ENCODE measurements at places on chromosomes 3 and 15.

GRCh38 chr3:13172644-13173013, 99.4 kb upstream of the IQSEC1 start:
- DNase-seq, result no peak

DNA sequence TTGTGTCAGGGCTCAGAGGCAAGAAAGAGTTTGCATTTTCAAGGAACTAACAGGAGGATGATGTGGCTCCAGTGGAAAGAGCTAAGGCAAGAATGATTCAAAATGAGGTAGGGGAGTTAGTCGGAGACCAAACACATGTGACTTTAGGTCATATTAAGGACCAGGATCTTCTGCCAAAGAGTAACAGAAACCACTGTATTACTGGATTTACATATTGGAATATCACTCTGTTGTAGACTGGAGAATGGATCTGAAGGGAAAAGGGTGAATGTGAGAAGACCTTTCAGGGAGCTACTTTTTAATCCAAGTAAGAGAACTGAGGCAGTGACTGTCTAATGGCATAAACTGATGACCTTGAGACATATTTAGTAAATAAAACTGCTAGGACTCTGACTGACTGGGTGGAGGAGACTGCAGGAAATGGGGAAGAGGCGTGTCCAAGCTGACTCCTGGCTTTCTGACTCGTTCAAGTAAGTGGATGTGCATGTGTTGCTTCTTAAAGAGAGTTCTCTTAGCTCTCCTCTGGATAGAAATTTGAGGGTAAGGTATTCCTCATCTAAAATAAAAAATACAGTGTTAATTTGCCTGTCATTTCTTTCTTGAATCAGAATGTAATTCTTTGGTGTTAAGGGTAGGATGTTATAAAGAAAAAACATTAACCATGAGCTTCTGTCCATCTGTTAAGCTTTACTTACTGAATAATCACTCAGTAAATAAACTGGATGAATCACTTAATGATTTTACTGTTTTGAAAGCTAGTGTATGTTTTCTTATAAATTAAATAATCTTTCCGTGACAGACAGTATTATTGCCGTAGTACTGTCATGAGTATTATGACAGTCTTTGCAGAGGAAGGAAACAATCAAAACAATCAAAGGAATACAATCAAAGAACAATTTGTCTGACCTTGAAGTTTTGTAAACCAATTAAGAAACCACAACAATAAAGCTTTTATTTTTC, 58.3 kb upstream of the CFAP20DC start:
- DNase-seq, result no peak

DNA sequence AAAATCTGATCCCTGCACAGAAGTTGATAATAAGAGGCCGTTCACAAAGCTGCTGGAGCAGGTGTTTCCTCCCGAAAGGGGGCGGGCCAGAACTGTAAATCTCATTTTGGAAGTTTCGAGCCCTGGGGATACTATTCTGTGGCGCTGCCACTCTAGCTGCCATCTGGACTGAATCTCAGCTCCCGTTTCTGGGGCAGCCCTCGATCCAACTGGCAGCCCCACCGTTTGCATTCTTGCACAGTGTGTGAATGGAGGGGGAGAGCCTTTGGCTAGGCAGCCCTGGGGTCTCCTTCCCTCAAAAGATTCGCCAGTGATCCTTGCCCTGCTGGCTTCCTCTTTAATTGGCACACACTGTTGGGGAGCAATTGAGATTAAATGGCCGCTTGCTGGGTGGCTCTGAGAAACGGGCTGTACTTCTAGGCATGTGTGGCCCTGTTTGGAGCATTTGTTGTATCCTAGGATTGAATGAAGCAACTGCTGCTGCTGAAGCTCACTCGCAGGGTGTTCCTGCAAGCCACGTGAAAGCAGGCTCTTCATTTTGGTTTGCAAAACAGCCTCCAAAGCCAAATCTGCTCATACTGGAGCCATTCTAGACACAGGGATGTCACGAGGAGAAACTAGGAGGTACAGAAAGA, 57.2 kb upstream of the TOPAZ1 start:
- DNase-seq, result no peak

DNA sequence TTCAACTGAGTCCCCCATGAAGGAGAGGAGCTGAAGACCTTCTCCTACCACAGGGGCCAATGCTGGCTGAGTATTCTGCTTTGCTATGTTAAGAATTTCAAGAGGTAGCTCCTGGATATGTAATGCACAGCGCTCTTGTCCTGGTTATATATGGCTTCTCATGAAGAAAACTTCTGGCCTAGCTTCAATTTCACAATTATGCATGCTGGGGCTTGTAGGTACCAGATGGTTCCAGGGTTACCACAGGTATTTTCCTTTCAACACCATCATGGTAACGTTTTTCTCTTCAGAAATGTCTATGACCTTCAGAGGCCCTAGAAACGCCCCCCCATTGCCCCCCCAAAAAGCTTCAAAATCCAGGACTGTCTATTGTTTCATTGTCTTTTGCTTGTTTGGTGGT, 311.7 kb upstream of the ICE2 start:
- no peak for DNase-seq

- DNase-seq, result peak; percentile 4
Observed at GRCh38 chr3:14203521-14204079, 25.0 kb downstream of the LSM3 start.

DNA sequence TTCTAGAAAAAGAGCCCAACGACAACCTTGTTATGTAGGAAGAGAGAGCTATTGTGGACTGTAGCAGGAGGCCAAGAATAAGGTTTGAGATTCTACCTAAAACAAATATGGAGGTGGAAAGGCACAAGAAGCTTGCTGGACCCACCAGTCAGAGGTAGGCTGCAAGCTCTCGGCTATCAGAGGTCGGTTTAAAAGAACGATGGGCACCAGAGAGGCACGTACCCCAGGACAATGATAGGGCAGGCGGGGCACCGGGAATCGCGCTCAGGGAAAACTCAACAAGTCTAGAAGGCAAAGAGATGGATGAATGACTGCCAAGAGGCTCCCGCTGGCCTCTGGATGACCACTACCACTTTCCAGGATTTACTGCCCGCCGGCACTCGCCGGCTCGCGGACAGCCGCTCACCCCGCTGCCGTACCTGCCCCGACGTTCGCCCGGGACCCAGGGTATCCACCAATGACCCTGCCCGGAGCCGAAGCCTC, 1.1 kb downstream of the HDGFL3 start:
- no peak for DNase-seq

- DNase-seq, result no peak
Observed at GRCh38 chr3:97821287-97821773, 481 bp upstream of the CRYBG3 start.

DNA sequence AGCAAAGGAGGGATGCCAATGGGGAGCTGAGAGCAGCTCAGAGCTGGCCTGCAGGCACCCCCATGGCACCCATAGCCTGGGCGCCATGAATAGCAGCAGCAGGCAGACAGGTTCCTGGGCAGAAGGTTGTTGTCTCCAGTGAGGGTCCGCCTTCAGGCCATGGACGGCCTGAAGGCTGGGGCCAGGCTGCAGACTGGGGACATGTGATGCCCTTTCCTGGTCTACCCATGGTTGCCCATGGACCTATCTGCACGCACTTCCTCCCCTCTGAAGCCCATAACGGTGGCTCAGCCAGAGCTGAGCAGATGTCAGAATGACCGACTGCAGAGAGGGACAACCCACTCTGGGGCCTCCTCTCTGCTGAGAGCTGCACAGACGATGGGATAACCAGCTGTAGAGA, 256.8 kb downstream of the PLOD2 start:
- no peak for DNase-seq

- no peak for DNase-seq
Observed at GRCh38 chr15:95647531-95648277, 682.8 kb upstream of the NR2F2 start.

GRCh38 chr3:49387721-49388120, 24.1 kb downstream of the RHOA start:
- DNase-seq, result no peak

DNA sequence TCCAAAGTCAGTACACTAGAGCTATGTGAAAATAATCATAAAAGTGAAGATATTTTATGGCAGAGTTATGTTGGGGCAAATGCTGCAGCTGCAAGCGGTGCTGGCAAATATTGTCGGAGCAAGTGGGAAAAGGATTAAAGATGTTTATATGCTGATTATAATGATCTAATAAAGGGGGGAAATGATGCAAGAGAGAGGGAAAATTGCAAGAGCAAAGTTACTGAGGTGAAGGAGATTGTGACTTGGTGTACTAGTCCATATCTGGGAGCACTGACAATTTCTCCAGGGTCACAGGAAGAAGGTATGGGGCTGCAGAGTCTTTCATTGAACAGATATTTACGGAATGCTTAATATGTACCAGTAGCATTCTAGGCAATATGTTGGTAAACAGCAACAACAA, 45.8 kb downstream of the OPA1 start:
- no peak for DNase-seq

DNA sequence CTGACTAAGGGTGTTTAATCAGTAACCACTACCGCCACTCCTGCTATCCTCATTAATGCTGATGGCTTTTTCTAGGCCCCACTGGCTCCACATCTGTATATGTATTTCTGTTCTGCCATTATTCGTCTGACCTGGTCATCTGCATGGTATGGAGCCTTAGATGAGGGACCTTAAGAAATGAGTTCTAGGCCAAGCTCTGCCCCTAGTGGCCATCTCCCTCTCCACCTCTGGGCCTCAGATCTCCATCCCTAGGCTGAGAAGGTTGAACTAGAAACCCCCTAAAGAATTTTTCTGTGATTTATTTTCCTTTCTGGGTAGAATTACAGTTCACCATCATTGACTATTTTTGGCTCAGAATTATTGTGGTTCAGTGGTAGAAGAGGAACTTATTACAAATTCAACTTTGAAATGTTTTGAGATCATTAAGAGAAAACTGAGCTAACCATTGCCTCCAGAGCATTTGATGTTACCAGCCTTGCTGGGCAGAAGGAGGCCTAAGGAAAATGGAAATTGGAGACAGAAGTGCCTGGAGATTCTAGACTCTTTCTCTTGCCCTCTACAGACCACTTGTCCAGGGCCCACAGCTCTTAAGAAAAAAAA, 325.2 kb upstream of the NR2E3 start:
- DNase-seq, result no peak

DNA sequence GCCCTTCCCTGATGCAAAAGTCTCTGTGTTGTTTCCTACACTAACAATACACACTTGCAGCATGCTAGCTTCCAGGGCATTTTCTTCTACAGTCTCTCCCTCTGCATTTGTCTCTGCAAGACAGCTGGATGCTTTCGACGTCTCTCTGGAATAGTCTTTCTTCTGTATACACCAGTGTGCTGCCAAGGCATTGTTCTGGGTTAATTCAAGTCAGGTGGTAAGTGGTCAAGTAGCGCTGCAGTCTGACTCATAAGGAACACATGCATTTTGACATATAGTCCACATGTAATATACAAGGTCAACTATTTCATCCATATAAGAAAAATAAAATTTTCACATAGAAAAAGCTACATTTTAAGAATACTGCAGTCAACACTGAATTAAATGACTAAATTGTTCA, 92.7 kb downstream of the MYLK start:
- DNase-seq, result no peak

DNA sequence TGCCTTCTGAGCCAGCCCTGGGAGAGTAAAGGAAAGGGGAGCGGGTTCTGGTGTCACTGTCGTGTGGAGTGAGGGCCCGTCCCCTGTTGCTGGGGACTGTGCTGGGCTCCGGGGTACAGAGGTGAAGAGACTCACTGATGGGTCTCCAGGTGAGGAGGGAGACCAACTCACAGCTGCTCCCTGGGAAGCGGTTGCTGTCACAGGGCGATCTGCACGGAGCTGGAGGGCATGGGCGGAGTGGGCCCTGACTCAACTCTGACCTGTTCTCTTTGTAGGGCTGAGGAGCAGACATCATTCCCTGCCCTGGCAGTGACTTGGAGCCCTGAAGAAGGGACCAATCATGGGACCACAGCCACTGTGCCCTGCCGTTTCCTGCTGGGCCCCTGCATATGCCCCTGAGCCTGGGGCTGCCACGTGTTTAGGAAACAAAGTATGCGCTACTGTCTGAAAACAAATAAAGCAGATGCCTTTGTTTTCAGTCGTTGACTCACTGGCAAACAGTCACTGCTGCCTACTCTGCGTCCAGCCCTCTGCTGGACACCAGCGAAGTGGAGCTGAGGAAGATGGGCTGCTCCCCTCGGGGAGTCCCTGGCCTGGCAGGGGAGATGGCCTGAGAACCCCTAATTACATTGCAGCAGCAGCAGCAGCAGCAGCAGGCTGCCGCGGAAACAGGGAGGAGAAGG, 22.9 kb upstream of the PLXNA1 start:
- DNase-seq, result no peak
